ENCODE measurements at places on chromosomes 7 and 10. TPM values are rescaled to one million over a fixed set of nuclear protein-coding genes. Genes with fewer than 3 reads are reported as not detected.
A peak's percentile ranks its signal among the peaks of the same experiment; 100 is the strongest.

GRCh38 chr7:66348531-66348930 lies 143.4 kb downstream of the TPST1 start:
- no peak overlapping the region for H3K4me3 ChIP-seq
- H3K27me3 ChIP-seq, result peaks cover 2% of the 10 kb centered on the region
- no peaks in the 10 kb centered on the region for H3K36me3 ChIP-seq

GRCh38 chr10:126060261-126060931 lies 164.0 kb downstream of the FANK1 start:
- H3K27me3 ChIP-seq, result peaks cover 2% of the 10 kb centered on the region
- H3K4me3 ChIP-seq, result no peak overlapping the region
- H3K36me3 ChIP-seq, result no peaks in the 10 kb centered on the region
- no peaks in the 10 kb centered on the region for H3K4me1 ChIP-seq

- DNase-seq, result no peak
- no peaks in the 10 kb centered on the region for H3K36me3 ChIP-seq
- peaks cover 37% of the 10 kb centered on the region for H3K27me3 ChIP-seq
- no peak overlapping the region for H3K27ac ChIP-seq
Measured at GRCh38 chr7:132319481-132319880, 256.8 kb downstream of the PLXNA4 start.

GRCh38 chr7:19368491-19368925 lies 223.3 kb upstream of the FERD3L start:
- no peaks in the 10 kb centered on the region for H3K4me1 ChIP-seq
- no peaks in the 10 kb centered on the region for H3K27me3 ChIP-seq
- H3K4me3 ChIP-seq, result no peak overlapping the region
- DNase-seq, result no peak

DNA sequence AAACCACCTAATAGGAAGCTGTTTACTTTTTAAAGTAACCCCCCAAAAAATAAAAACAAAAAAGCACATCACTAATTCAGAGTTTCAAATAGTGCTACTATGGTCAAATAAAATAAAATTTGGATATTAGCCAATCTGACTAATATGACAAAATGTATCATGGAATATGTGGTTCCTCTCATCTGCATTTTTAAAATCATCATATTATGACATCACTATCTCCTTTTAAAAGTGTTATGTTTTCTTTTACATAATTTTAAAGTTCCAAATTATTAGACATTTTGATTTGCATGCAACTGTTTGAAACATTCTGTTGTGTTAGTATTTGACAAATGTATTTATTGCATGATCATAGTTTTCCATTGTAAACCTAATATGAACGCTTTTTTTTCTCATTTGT lies 110.4 kb downstream of the AASS start:
- no peaks in the 10 kb centered on the region for H3K36me3 ChIP-seq
- H3K27ac ChIP-seq, result no peak overlapping the region
- H3K27me3 ChIP-seq, result no peaks in the 10 kb centered on the region
- no peaks in the 10 kb centered on the region for H3K4me1 ChIP-seq
- no peak overlapping the region for H3K4me3 ChIP-seq

CLDN3 gene
- total RNA-seq, result not detected

DNA sequence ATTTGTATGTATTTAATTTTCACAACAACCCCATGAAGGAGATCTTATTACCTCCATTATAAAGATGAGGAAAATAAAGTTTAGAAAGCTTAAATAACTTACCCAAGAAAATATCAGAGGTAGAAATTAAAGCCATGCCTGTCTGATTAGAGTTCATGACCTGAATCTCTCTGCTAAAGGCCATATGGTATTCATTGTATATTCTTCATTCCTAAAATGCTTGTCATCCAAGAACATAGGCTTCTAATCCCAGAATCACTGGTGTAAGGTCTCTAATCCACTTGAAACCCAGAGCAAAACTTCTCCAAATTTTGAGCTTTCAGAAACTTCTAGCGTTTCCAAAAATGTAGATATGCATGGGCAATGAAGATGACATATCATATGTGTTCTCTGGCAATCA lies 72.3 kb upstream of the YAE1 start:
- DNase-seq, result no peak
- H3K27me3 ChIP-seq, result peaks cover 8% of the 10 kb centered on the region
- no peak overlapping the region for H3K4me3 ChIP-seq
- no peaks in the 10 kb centered on the region for H3K4me1 ChIP-seq
- H3K36me3 ChIP-seq, result no peaks in the 10 kb centered on the region

DNA sequence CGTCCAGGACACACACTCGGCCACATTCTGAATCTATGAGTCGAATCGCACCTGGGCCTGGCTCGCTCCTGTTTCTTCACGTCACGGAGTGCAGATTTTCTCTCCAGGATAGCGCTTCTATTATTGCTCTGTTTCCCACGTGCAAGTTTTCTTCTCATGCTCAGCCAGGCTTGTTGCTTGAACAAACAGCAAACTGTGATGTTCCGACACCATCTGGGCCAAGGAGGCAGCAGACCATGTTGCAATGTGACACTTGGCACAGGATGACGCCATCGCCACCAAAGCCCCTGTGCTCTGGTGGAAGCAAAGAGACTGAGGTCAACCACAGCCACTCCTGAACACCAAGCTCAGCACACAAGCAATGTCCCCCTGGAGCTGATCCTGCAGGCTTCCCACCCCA lies 507.1 kb upstream of the ADARB2 start:
- no peaks in the 10 kb centered on the region for H3K4me1 ChIP-seq
- no peaks in the 10 kb centered on the region for H3K27me3 ChIP-seq
- H3K27ac ChIP-seq, result no peak overlapping the region
- DNase-seq, result no peak

DNA sequence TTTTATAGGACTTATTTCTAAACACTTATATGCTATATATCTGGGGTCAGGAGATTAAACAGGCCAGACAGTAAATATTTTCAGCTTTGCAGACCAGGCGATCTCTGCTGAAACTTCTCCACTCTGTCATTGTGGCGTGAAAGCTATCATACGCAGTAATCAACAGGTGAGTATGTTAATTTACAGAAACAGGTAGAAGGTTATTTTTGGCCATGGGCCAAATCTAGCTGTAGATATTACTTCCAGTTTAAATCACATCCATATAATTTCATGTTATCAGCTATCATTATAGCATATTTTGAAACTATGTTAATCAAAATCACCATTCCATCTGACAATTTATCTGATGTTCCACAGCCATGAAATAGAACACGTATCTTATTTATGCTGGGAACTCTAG lies 67.8 kb downstream of the GPR37 start:
- H3K4me3 ChIP-seq, result no peak overlapping the region
- no peak for DNase-seq
- H3K27ac ChIP-seq, result no peak overlapping the region
- H3K27me3 ChIP-seq, result no peaks in the 10 kb centered on the region
- H3K4me1 ChIP-seq, result no peaks in the 10 kb centered on the region

URGCP gene
- 22.2 TPM for total RNA-seq

- no peak overlapping the region for H3K27ac ChIP-seq
- no peak for DNase-seq
- H3K27me3 ChIP-seq, result no peaks in the 10 kb centered on the region
Measured at GRCh38 chr10:119640384-119640783, 10.8 kb upstream of the BAG3 start.

DNA sequence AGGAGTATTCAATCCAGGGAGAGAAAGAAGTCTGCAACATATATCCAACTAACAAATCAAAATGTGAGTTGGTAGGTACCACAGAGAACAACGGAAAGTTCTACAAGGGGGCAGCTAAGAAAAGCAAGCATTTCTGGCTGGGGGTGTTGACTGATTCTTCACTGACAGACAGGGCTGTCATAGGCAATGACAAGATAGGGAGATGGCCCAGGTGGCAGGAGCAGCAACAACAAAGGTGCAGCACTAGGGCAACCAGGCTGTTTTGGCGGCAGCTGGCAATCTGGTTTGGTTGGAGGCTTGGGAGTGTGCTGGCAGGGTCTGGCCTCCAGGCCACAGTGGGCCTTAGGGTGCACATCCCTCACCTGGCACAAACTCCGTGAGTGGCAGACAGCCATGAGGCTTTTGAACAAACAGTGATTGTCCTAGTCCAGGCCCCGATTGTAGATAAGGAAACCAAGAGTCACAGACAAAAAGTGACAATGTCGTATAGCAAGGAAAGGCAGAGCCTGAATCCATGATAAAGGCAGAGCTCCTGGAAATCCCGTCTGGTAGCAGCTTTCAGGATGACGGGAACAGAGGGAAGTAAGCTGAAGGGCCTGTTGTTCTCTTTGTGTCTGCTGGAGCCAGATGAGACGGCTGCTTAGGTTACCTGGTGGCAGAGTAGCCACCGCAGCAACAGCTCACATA lies 28.4 kb downstream of the DPCD start:
- no peaks in the 10 kb centered on the region for H3K36me3 ChIP-seq
- no peak for DNase-seq
- no peak overlapping the region for H3K27ac ChIP-seq
- H3K4me1 ChIP-seq, result peaks cover 3% of the 10 kb centered on the region
- H3K4me3 ChIP-seq, result no peak overlapping the region
- no peaks in the 10 kb centered on the region for H3K27me3 ChIP-seq

- peaks cover 7% of the 10 kb centered on the region for H3K27me3 ChIP-seq
- no peak for DNase-seq
- no peak overlapping the region for H3K27ac ChIP-seq
- H3K36me3 ChIP-seq, result no peaks in the 10 kb centered on the region
Measured at GRCh38 chr7:132109769-132110168, 466.5 kb downstream of the PLXNA4 start.

DNA sequence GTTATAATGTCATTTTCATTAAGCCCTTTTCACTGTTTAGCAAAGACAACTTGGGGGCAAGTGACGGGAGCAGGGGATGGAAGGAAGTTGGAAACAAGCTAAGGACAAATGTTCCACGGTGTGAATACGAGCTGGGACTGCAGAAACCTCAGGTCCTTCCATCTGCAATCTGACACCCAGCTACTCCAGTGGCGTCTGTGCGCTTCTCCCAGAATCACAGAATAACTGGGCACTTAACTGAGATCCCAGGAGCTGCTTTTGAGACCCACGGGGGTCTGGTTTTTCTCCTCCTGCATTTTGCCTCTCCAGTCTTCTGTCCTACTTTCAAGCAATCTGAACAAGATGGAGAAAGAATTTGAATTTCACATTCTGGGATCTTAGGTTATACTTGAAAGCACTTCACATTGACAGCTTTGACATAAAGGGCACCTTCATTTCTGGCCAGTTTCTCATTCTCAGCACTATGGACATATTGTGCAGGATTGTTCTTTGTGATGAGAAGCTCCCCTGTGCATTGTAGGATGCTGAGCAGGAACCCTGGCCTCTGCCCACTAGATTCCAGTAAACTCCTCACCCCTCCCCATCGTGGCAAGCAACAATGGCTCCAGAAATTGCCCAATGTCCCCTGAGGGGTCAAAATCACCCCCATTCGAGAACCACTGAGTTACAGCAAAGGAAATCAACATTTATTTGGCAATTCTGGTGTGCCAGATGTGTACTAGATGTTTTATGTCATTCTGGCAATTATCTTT lies 194.1 kb downstream of the CACNB2 start:
- no peak for DNase-seq
- H3K4me3 ChIP-seq, result no peak overlapping the region
- H3K36me3 ChIP-seq, result no peaks in the 10 kb centered on the region

- H3K27me3 ChIP-seq, result no peaks in the 10 kb centered on the region
- no peak overlapping the region for H3K4me3 ChIP-seq
- H3K36me3 ChIP-seq, result peaks cover 6% of the 10 kb centered on the region
- peak overlapping the region; percentile 17 for H3K27ac ChIP-seq
- no peak for DNase-seq
Measured at GRCh38 chr10:119396008-119396708, 146.4 kb downstream of the RGS10 start.

PTEN gene
- total RNA-seq, result 42.1 TPM

- H3K27me3 ChIP-seq, result peaks cover 2% of the 10 kb centered on the region
- H3K4me3 ChIP-seq, result no peak overlapping the region
- no peaks in the 10 kb centered on the region for H3K4me1 ChIP-seq
Measured at GRCh38 chr10:10902951-10903350, 114.7 kb upstream of the CELF2 start.

All from activated CD4-positive, alpha-beta T cell treated with anti-CD3 and anti-CD28 coated beads for 36 hours (primary cell).